ENCODE measurements at places on chromosomes 2 and 18.
A peak's percentile ranks its signal among the peaks of the same experiment; 100 is the strongest.

DNA sequence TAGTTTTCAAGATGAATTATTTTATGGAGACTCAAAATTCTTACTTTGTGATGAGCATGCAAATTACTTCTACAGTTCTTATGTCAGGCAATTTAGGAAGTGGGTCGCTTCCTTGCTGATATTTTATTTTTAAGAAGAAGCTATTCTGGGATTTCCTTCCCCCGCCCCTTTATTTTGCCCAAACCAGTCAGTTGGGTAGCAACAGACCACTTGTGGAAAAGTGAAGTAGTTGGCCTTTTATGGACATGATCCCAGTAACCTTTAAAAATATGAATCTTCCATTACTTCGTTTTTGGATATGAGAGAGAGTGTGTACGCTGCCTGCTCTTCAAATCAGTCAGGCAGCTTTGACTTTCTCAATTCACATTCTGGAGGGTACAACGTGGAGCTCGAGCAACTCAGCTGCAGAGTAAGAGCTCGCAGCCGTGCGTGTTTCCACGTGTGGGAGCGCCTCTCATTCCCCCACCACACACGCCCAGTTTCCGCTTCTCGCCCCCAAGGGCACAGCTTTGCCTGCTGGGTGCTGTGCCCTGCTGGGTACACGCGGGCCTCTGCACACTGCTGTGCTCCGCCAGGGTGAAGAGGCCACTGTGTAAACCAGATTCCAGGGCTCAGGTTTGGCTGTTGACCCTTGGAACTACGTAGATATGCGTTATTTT is 92.6 kb downstream of the ITGB1BP1 start:
- DNase-seq: no peak

DNA sequence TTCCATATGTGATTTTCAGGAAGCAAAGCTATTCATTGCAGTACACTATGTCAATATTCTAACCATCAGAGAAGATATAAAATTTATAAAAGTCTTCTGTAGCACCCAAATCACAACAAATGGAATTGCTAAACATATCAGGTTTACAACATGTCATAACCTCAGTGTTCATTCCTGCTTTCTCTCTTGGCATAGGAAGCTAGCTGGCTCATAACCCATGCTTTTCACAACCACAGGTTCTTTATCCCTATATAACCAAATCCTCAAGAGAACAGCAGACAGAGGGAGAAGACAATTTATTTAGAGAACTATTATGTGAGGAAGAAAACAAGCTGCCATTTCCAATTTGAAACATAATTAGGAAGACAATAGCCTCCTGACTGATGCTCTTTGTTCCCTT is 997.0 kb upstream of the ACVR2A start:
- no peak for DNase-seq

GRCh38 chr2:241818229-241818942 is 9.4 kb downstream of the NEU4 start:
- no peak for DNase-seq

DNA sequence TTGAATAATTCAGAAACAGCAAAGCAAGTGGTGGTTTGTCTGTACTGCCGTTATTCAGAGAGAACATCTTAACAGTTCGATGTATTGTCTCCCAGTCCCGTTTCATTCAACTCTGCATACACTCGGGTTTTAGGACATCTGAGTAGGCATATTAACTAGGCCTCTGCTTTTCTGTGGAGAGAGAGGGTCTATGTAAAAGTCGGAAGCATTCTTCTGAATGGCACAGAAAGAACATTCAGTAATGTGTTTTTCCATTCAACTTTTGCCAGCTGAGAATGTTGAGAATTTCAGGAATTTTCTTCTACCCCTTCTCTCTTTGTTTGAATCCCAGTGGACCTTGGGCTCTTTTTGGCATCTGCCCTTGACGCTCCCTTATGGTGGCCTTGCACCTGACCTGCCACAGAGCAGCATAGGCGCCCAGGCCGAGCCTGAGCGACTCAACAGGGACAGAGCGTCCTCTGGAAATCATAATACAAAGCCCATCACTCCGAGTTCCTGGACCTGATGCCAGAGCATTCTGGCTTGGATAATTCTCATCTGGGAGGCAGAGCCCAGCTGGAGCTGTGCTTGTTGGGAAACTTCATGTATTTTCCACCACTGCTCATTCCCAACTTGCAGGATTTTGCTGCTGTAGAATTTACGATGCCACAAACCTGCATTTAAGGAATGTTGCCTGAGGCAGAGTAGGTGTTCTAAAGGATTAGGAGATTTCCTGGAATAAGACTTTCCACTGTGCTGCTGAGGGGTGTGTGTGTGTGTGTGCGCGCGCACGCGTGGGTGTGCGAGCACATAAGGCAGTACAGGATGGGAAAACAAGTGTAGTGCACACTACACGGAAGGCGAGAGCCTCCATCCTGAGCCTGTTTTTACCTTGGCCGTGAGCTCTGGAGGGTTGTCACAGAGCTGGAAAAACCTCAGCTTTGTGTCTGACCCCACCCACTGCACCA is 77.2 kb upstream of the TXNDC2 start:
- DNase-seq: peak; percentile 54

- DNase-seq: no peak
Observed at GRCh38 chr2:118084491-118085089, 3.7 kb upstream of the INSIG2 start.

DNA sequence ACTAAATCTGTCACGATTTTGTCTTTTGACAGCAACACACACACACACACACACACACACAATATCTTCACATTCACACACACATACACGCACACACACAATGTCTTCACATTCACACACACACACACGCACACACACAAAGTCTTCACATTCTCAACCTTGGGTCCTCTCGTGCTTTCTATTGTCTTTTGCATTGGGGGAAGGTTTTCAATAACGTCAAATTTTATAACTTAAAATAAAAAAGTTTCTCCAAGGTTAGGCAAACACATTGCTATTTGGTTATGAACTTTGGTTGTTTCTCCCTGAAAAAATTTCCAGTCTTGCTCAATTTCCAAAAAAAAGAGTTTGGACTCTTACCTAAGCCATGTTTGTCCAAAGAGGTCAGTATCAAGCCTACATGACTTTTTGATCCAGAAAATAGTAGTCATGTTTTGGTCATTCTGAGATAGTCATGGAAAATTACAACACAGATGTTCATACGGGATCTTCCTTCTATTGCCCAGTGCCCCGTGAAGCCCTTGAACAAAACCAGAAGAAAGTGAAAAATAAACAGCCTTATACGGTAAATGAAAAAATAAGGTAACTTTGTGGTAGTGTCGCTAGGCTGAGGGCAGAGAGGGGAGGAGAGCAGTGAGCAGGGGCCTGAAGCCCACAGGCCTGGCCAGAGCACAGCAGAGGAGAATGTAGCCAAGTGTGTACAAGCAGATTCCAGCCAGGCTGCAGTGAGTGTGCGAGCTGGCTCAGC is 542.8 kb upstream of the ID2 start:
- peak; percentile 66 for DNase-seq

- no peak for DNase-seq
Observed at GRCh38 chr18:42882122-42882521, 233.4 kb downstream of the RIT2 start.

GRCh38 chr2:142781146-142781545 is 96.3 kb upstream of the KYNU start:
- no peak for DNase-seq

- DNase-seq: peak; percentile 77
Observed at GRCh38 chr2:219331560-219332213, 857 bp downstream of the RESP18 start.

- no peak for DNase-seq
Observed at GRCh38 chr2:1664698-1665097, 79.6 kb downstream of the PXDN start.

DNA sequence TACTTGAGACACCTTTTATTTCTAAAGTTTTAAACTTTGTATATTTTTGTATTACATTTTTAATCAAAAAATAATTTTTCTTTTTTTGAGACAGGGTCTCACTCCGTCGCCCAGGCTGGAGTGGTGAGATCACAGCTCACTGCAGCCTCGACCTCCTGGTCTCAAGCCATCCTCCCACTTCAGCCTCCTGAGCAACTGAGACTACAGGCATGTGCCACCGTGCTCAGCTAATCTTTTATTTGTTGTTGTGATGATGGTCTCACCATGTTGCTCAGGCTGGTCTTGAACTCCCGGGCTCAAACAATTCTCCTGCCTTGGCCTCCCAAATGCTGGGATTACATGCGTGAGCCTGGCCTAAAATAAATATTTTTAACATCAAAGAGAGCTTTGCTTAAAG is 218.7 kb upstream of the SH3BP4 start:
- no peak for DNase-seq

DNA sequence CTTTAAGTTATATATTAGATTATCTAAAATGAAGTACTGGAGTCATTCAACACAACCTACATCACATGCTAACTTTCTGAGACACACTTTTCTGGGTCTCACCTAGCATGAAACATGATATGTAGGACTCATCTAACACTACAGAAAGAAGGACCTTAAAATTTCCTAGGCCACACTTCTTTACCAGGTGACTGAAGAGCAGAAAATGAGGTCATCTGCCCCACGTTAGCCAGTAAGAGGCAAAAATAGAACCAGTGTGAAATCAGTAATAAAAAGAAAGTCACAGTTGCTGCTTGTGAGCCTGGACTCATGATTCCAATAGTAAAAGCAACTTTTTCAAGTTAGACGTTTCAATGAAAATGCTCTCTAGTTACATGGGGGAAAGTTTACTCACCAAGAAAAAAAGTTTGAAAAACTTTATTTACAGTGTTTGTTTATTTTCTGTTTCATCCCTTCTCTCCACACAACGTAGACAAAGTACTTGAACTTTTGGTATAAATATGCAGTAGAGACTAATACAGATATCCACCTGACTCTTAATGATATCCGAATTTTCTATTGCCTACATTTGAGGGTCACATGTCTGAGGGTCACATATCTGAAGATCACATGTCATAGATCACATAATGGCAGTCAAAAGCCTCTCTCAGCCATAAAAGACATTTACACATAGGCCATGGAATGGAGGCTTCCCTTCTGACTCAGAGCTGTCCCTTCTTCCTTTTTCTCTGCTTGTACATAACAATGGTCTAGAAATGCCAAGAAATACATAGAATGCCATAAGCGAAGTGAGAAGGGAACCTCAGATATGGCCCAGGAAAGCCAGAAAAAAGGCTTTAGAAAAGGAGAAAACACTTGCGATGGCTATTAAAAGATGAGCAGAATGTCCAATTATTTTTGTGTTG is 362.9 kb downstream of the ZEB2 start:
- DNase-seq: no peak

GRCh38 chr2:240186191-240186725 is 45.8 kb upstream of the OTOS start:
- no peak for DNase-seq

DNA sequence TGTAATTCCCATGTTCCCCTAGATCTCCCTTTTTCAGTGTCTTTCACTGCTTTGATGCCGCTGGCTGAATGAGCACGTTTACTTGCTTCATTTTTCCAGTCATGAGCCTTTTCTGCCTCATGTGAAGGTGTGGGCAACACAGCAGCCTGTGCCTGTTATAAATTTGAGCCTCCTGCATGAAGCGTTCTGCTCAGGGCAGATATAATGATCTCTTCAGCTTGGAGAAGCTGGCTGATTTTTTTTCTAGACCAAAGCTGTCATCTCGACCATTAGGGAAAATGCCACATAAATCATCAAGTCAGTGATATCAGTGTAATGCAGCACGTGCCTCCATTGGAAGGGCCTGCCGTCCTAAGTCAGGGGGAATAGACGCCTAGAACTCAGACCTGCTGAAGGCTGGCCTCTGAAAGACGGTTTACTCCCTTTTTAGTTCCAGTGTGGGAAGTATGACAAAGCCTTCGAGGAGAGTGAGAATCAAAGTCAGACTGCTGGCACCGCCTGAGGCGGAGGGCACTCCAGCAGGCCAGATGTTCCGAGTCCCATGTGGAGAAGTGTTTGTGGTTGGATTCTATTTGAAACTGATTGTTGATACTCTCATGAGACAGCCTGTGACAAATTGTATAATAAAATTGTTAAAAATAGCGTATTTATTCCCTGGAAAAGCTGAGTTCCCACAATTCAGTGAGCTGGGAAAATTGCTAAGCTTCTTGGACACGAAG is 196.5 kb downstream of the MYO1B start:
- DNase-seq: peak; percentile 73

DNA sequence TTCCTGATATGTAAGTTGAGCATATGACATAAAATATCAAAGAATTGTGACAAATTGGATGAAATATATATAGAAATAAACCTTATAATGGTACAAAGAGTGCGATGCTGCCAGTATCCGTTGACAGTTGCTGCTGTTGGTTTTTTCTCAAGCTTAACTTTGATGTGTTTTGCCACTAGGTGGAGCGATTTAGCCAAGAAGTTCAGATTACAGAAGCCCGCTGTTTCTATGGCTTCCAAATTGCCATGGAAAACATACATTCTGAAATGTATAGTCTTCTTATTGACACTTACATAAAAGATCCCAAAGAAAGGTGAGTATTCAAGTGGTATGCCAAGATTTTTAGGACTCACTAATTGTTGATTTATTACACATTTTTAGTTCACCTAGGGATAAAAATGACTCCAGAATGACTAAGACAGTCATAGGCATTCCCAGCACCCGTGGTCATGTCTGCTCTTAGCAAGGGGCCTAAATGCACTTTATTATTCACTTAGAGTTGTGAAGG is 2.1 kb downstream of the RRM2 start:
- DNase-seq: peak; percentile 55

DNA sequence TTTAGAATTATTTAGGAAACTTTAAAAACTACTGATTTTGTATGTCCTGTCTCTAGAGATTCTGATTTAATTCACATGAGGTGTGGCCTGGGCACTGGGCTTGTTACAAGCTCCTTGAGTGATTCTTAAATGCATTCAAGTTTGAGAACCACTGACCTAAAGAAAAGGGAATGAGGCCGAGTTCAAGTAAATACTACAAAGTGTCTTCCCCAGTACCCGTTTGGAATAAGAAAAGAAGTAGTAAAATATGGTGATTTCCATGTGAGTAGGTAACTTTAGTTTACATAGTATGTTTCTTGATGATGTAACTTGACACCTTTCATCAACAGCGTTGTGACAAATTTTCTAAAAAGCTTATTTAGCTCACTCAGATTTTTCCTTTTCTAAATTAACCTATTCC is 1022.9 kb upstream of the NRXN1 start:
- DNase-seq: no peak

DNA sequence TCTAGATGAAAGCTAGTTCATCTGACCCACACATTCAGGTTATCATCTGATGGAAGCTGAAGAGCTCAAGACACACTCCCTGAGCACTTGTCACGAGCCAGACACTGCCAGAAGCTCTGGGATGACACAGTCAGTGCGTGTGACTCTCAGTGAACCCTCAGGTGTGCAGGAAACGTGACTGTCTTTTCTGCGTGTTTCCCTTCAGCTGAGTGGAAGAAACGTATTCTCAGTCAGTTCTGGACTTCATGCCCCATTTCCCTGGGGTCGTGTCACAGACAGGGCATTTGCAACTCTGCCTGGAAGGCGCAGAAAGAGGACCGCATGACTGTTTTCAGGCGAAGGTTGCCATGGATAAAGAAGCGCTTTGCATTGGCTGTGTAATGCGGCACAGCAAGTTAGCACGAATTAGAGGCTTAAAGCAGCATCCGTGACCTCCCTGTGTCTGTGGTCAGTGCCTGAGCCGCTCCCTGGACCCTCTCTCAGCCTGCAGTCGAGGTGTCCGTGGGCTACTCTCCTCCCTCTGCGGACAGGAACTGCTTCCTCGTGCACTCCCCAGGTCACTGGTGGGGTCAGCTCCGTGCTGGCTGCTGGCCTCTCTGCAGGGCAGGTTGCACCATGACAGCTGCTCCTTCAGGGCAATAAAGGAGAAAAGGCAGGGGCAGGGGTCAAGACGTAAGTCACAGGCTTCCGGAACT is 3.3 kb upstream of the ALLC start:
- DNase-seq: no peak

GRCh38 chr2:39370101-39370500 is 67.0 kb downstream of the MAP4K3 start:
- DNase-seq: no peak
